ENCODE measurements at places on chromosomes 2 and 18. TPM values are rescaled to one million over a fixed set of nuclear protein-coding genes. Genes with fewer than 3 reads are reported as not detected.

Gene GPC1
- 70.1 TPM for total RNA-seq

Gene VAMP8
- 1.6 TPM for total RNA-seq

Gene CYS1
- 0.45 TPM for total RNA-seq

Gene OTOS
- 1.4 TPM for total RNA-seq

Gene NEURL3
- total RNA-seq: not detected

Gene SNTG2
- 4.9 TPM for total RNA-seq

Gene SERPINB10
- not detected for total RNA-seq

Gene CERKL
- 47.5 TPM for total RNA-seq

Gene PIEZO2
- total RNA-seq: 11.0 TPM

Gene BOK
- 19.1 TPM for total RNA-seq

Gene CD302
- 10.3 TPM for total RNA-seq

Gene SPC25
- total RNA-seq: 10.2 TPM

Gene PRKAG3
- not detected for total RNA-seq

Gene ZNF407
- total RNA-seq: 32.0 TPM

Gene DBI
- 47.8 TPM for total RNA-seq

Gene GLI2
- 8.9 TPM for total RNA-seq

GRCh38 chr18:27227721-27228120 lies 42.6 kb upstream of the CHST9 start:
- no peak for DNase-seq

- DNase-seq: no peak
Observed at GRCh38 chr2:68127358-68128242, 30.1 kb upstream of the PNO1 start.

GRCh38 chr18:30406728-30407127 lies 635.8 kb downstream of the DSC3 start:
- no peak for DNase-seq

DNA sequence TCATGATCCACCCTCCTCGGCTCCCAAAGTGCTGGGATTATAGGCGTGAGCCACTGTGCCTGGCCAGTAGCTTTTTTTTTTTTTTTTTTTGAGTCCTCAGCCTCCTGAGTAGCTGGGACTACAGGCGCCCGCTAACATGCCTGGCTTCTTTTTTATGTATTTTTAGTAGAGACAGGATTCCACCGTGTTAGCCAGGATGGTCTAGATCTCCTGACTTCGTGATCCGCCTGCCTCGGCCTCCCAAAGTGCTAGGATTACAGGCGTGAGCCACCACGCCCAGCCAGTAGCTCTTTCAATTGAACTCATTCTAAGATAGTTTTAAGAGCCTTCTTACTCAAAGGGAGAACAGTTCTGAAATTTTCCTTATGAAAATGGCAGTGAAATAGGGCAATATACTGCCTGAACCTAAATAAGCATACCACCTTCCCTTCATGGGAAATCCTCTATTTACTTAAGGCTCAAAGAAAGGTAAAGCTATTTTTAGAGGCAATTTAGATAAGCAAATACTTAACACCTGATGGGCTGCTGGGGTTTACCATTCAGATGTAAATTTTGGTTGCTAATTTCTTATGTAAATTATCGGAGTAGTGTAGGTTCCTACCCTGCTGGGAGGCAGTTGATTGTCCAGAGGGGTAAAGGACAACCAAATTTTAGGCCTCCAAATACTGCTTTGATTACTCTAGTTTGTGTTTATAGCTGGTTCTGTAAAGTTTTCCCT lies 144.7 kb downstream of the GREB1L start:
- DNase-seq: no peak

DNA sequence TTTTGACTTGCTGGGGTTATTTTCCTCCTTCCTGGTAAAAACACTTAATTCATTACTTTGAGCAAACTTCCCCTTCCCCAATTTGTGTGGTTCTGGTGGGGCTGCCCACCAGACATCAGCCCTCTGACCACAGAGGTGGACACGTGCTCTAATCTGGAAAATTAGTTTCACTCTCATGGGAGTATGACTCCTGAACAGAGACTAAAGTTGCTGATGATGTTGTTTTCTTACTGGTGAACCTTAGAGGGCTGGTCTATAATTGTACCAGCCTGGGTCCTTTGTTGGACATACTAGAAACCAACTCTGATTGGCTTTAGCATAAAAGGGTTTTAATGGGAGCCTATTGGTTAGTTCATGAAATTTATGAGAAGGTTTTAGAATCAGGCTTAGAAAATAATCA lies 54.1 kb upstream of the ACYP2 start:
- DNase-seq: no peak

DNA sequence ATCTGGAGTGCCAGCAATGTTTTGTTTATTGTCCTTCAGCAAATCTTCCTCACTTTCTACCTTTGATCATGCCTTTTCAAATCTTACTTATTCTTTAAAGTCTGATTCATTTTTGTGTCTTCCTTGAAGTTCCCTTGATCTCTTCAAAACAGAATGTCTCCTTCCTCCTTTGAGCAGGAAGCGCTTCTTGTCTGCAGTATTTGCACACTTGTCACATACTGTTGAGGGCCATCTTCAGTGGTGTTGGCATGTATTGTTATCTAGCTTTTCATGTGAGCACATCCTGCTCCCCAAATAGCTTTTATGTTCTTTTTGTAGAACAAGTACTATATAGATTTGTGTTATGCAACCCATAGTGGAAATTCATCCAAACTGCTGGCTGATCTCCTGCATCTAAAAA lies 5.9 kb upstream of the CERS6 start:
- no peak for DNase-seq

- DNase-seq: no peak
Observed at GRCh38 chr2:231751042-231751815, 29.9 kb downstream of the PDE6D start.

GRCh38 chr2:64652231-64653108 lies 1.2 kb downstream of the SERTAD2 start:
- DNase-seq: no peak

DNA sequence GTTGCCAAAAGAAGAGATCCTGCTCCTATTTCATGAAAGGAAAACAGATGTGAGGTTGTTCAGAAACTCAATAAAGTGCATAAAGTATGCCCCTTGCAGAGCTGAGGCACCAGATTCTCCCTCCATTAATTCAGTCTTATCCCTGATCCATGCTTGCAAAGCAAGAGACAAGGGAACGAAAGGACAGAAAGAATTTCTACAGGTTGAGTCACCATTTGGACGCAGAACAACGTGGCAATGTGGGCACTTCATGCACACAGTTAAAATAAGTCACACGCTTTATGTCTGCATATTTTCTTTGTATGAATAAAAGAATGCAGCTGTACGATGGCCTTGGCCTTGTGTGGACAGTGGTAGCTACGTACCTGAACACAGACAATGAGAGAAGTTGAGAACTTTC lies 321.7 kb upstream of the REV1 start:
- no peak for DNase-seq

- no peak for DNase-seq
Observed at GRCh38 chr2:197786010-197786877, 1.1 kb upstream of the BOLL start.

- peak; percentile 80 for DNase-seq
Observed at GRCh38 chr2:216690853-216691741, 4.3 kb downstream of the IGFBP5 start.

- no peak for DNase-seq
Observed at GRCh38 chr2:74368499-74368898, 11.6 kb downstream of the DCTN1 start.

DNA sequence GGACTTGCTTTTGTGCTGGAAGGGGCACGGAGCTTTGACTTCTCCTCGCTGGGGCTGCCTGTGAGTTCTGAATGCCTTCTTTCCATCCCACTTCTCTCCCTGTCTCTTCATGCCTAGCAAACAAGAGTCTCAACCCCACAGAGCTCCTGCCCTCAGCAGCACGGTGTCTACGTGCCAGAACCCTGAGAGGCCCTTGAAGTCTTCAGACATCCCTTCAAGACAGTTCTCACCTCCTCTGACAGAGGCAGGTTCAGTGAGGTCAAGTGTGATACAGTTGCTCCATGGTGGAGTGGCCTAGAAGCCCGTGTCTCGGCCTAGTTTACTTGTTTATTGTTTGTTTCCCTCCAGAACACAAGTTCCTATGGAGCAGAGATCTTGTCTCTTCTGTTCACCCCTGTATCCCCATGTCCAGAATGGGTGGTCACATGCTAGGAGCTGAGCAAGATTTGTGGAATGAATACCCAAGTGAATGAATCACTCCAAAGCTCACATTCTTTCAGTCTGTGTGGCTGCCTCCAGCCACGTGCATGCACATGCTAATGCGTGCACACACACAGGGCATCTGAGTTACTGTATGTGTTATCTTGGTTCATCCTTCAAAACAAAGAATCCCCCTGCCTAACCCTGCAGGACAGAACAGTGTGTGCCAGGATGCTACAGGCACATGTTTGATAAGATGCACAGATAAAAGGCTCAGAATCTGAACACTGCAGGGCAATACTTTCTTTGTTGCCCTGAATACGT lies 391.6 kb downstream of the NBAS start:
- no peak for DNase-seq

- no peak for DNase-seq
Observed at GRCh38 chr2:150581717-150582472, 94.4 kb upstream of the RND3 start.

DNA sequence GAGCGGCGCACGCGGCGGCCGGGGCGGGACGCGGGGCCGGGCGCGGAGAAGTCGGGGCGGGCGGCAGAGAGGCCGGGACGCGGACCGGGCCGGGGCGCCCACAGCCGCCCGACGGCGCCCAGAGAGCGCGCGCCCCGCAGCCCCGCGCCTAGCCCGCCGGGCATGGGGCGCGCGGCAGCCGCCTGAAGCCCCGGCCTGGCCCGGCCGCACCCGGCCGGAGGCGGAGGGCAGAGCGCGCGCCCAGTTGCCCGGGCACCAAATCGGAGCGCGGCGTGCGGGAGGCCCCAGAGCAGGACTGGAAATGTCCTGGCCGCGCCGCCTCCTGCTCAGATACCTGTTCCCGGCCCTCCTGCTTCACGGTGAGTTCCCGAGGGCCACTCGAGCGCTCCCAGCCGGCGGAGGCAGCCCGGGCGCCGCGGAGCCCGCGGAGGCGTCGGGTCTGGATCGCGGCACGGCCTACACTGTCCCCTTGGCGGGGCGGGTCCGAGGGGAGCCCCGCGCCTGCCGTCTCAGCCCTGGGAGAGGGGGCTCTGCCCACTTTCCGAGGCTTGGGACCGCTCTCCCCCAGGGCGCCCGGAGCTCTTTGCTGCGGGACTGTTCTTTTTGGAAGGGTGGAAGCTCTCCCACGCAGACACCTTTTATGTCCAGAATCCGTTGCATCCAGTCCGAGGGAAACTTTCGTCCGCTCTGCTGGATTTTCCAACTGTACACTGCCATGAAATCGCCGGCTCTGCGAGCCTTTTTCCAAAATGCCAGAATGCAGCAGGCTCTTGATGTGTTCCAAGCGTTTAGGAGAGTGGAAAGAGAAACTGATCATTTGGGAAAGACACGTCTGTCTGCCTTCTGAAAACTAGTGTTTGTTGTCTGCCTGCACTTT lies 484 bp downstream of the APCDD1 start:
- DNase-seq: no peak

- DNase-seq: no peak
Observed at GRCh38 chr2:37005118-37005868, 39.0 kb upstream of the STRN start.

- DNase-seq: no peak
Observed at GRCh38 chr2:22817197-22817596, 567.8 kb upstream of the KLHL29 start.

- no peak for DNase-seq
Observed at GRCh38 chr2:75619956-75620740, 26.4 kb upstream of the MRPL19 start.

DNA sequence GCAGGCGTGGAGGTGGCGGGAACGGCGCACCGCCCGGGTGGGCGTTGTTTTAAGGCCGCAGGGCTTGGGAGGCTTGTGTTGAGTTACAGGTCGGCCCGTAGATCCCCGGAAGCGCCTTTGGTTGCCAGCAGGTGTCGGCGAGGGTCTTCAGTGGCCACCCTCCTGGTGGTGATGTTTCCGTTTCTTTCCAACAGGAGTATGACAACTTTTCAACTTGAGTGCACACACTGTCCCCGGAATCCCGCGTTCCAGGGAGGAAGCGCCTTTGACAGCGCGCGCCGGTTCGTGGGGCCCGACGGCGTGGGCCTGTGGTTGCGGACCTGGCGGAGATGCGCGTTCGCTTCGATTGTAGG lies 1.0 kb upstream of the HDAC4 start:
- no peak for DNase-seq

DNA sequence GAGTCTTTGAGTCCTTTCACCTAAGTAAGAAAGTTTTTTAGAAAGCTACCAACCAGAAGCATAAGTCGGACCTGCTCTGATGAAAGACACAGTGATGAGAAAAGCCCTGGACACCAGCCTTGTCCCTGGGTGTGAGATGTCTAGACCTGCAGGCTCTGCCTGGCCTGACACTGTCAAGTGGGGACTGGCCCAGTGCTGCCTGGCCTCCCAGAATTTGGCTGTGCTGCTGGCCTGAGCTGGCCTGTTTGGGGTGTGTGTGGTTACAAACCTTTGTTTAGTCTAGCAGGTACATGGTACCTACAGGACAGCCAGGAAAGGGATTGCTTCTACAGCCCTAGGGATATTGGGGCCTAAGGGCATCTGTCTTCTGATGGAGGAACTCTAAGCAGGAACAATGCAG lies 48.3 kb downstream of the ASB1 start:
- no peak for DNase-seq

DNA sequence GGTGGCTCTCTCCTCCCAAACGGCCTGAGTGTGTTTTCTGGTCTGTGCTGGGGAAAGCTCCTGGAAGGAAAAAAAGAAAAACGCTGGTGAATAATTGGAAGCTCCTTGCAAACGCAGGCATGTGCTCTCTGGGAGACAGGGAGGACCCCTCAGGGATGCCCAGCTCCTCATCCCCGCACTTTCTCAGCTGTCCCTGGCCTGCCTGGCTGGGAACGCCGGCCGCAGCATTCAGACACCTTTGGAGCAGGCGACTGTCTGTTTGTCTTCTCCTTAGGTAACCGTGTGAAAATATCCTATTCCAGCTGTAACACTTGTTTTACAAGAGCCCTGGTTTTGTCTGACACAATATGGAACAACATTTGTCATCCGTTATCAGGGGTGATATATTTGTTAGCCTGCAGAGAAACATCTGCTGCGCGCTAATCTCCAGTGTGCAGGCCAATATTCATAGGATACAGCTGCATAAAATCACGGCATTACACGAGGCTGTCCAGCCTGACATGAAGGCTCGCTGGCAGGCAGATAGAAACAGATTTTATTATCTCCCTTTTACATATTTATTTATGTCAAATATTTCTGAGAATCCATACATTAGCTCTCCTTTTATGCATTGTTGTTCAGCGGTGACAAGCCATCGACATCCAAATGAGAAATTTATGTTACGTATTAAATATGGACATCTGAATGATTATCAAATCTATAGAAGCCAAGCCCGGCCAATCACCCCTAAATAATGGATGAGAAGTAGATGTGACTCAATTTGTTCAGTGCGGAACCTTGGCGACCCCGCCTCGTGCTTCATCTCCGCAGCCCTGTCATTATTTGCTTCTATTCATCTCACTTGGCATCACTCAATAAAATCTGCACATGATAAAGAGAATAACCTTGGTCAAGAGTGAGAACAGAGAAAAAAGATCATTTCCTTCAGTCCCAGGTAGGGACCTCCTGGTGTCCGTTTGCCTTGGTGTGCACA lies 675.1 kb upstream of the SALL3 start:
- no peak for DNase-seq

GRCh38 chr2:183541766-183542165 lies 417.5 kb downstream of the NUP35 start:
- DNase-seq: no peak

- DNase-seq: no peak
Observed at GRCh38 chr2:54611830-54612545, 111.5 kb upstream of the EML6 start.

GRCh38 chr18:42305869-42306593 lies 351.0 kb downstream of the PIK3C3 start:
- no peak for DNase-seq

- DNase-seq: no peak
Observed at GRCh38 chr2:8597559-8598225, 84.2 kb upstream of the ID2 start.

- DNase-seq: no peak
Observed at GRCh38 chr2:68766376-68766845, 31.8 kb downstream of the ARHGAP25 start.

Measured in cerebellum (tissue), 4 donors.